AG09309 (cell line): ENCODE measurements at places on chromosomes 13 and 19.

DNA sequence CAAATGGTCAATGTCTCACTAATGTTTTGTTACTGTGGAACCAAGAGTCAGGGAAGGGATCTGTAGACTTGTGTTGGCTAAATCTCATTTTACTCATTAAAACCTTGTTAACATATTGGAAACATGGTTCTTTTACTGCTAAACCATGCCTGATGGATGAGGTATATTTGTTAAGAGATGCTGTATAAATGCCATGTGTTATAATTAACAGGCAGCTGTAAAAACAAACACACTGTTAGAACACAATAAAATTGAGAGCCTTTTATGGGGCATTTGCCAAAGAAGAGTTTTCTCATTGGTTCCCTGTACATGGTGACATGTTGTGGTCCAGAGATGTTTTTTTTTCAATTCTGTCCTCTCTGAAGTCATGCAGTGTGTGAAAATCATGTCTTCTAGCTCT lies 121.9 kb downstream of the ESD start:
- no peak for DNase-seq

- no peak for DNase-seq
Measured at GRCh38 chr13:67421475-67421874, 191.3 kb upstream of the PCDH9 start.

- no peak for DNase-seq
Measured at GRCh38 chr13:35600137-35600536, 123.6 kb upstream of the MAB21L1 start.

DNA sequence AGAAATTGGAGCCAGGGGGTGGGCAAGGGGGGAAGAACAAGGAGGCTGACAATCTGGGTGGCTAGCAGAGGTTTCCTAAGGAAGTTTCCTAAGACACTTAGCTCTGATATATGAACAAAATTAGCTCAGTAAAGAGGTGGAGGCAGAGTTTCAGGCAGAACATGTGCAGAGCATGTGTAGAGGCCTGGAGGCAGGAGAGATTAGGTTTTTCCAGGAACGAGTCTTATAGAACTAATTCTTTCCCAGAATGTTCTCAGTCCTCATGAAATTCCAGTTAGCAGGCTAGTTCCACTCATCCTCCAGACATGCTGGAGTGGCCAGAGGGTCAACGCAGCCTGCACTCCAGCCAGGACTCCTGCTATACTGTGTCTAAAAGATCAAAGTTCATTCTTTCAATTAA lies 184.7 kb downstream of the LACC1 start:
- no peak for DNase-seq

DNA sequence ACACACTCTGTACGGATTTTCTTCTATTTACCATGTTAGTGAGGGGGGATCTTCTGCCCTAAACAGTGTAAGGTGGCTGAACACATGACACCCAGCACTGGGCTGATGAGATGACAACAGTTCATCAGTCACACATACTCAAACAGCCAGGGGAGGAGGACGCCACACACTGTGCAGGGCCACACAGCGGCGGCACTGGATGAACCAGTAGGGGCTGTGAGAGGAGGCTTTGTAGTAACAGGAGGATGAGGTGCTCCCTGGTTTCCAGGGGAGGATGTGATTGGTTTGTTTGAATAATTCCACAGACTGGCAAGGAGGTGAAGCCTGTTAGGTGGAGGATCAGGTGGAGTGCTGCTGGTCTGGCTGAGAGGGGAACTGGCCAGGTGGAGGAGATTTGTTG lies 16.3 kb upstream of the GTF3A start:
- DNase-seq, result no peak
